Activated T-helper 9 cell treated with anti-CD3 and anti-CD28 coated beads, Interleukin-2, amount 50 U/mL, for 16 hours (primary cell): ENCODE measurements at places on chromosomes 16 and 17.

- no peak for DNase-seq
Measured at GRCh38 chr17:38768417-38768816, 15.9 kb downstream of the PSMB3 start.

DNA sequence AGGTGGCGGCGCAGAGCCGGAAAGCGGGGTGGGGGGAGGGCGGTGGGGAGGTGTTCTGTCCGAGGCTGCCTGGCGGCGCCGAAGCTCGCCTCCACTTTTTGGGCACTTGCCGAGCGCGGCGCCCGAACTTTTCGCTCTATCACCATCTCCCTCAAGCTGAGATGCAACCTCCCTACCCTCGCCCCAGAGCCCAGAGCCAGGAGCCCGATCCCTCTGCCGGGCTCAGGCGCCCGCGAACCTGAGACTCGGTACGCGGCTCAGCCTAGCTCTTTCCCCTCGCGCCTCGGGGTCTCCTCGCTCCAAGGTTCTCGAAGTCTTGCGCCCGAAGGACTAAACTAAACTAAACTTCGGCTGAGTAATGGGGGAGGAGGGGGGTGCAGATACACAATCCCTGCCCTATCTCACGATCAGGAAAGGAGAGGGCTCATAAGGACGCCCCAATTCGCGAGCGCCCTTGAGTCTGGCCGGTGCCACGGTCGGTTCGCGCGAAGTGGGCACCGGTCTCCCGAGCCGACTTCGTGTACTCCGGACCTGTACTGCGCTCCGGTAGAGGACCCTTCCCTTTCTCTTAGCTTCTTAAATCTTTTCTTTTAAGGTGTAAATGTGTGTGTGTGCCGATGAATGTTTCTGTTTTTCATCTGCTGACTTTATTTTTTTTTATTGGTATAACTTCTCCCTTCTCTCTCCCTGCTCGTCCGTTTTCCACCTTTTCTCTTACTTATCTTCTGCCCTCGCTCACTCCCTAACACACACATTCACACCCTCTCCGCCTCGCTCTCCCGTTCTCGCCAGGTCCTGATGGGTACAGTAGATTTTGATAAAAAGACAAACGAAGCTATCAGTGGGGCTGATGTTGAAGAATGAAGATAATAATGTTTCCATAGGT, 1.9 kb upstream of the SALL1 start:
- no peak for DNase-seq

DNA sequence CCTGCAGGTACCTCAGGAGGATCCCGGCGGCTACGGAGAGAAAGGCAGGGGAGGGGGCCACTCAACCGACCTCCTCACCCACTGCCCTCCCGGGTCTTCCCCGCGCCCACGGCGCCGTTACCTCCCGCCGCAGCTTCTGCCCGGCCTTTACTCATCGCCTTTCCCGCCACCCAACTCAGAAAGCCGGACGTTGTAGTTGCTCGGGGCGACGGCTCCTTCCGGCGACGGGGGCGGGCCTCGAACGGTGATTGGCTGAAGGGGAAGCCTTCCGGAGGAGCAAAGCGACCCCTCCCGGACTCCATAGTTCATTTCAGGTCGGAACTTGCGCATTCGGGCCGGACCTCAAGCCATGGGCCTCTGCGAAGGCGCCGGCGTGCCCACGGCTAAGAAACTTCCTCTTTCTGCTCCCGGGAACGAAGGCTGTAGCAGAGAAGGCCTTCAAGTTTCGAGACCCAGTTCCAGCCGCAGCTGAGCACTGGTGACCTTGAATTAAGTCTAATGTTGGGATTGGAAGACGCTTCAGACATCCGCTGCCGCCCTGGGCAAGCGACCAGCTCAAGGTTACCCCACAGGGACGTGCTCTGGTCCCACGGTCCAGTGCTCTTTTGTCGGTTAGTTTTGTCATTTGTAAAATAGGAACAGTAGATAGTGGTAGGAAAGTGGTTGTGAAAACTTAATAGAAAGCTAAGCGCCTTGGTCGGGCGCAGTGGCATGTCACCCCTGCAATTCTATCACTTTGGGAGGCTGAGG, at the start of gene PSMC3IP:
PSMC3IP (minus strand) TSS at position 198 of the 750 bp plus-strand sequence; CDS start at position 155, 43 bp downstream.
- peak; percentile 89 for DNase-seq

- DNase-seq, result no peak
Measured at GRCh38 chr16:1539720-1540555, 6.5 kb downstream of the TMEM204 start.

GRCh38 chr16:50593410-50594150, 45.4 kb downstream of the NKD1 start:
- DNase-seq, result no peak

GRCh38 chr17:28258347-28258887, 60.6 kb upstream of the TMEM97 start:
- DNase-seq, result no peak

- peak; percentile 35 for DNase-seq
Measured at GRCh38 chr16:9134739-9135138, 43.3 kb downstream of the HAPSTR1 start.
